ENCODE measurements at places on chromosomes 4 and X. TPM values are rescaled to one million over a fixed set of nuclear protein-coding genes. Genes with fewer than 3 reads are reported as not detected.

KLB gene
- not detected for total RNA-seq

DNA sequence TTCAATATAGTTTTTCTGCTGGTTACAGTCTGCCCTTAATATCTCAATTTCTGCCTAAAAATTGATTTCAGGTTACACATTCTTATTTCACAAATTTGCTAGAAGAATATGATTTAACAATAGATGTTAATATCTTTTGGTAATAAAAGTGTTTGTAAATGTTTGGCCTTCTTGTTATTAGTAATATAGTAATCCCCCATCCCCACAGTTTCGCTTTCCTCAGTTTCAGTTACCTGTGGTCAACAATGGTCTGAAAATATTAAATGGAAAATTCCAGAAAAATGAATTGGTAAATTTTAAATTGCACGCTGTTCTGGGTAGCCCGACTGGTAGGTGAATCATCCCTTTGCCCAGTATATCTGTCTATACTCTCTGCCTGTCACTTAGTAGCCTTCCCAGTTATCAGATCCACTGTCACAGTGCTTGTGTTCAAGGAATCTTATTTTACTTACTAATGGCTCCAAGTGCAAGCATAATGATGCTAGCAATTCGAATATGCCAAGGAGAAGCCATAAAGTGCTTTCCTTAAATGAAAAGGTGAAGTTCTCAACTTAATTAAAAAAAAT, 3.5 kb upstream of the BMP2K start:
- H3K36me3 ChIP-seq: no peaks in the 10 kb centered on the region
- peaks cover 8% of the 10 kb centered on the region for H3K4me1 ChIP-seq
- H3K27me3 ChIP-seq: no peaks in the 10 kb centered on the region
- no peak overlapping the region for H3K4me3 ChIP-seq

CHST7 gene
- 28.0 TPM for total RNA-seq

- H3K27me3 ChIP-seq: no peaks in the 10 kb centered on the region
- DNase-seq: no peak
- H3K4me1 ChIP-seq: no peaks in the 10 kb centered on the region
- H3K4me3 ChIP-seq: no peak overlapping the region
Measured at GRCh38 chr4:74449571-74450297, 4.8 kb downstream of the AREG start.

DNA sequence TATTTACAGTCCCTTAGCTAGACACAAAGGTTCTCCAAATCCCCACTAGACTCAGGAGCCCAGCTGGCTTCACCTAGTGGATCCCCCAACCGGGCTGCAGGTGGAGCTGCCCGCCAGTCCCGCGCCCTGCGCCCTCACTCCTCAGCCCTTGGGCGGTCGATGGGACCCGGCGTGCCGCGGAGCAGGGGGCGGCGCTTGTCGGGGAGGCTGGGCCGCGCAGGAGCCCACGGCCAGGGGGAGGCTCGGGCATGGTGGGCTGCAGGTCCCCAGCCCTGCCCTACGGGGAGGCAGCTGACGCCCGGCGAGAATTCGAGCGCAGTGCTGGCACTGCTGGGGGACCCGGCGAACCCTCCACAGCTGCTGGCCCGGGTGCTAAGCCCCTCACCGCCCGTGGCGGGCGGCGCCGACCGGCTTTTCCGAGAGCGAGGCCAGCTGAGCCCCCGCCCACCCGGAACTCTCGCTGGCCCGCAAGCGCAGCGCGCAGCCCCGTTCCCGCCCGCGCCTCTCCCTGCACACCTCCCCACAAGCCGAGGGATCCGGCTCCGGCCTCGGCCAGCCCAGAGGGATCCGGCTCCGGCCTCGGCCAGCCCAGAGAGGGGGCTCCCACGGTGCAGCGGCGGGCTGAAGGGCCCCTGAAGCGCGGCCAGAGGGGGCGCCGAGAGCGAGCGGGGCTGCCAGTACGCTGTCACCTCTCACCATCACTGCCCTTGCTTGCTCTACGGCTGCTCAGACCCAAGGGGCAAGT, 39.4 kb downstream of the WFS1 start:
- DNase-seq: no peak
- H3K27me3 ChIP-seq: no peaks in the 10 kb centered on the region
- no peaks in the 10 kb centered on the region for H3K36me3 ChIP-seq
- peaks cover 5% of the 10 kb centered on the region for H3K4me1 ChIP-seq
- no peak overlapping the region for H3K27ac ChIP-seq
- H3K4me3 ChIP-seq: peak overlapping the region; percentile 61

GRCh38 chrX:105527759-105528158, 294.6 kb upstream of the NRK start:
- no peak overlapping the region for H3K4me3 ChIP-seq
- H3K27me3 ChIP-seq: no peaks in the 10 kb centered on the region
- DNase-seq: no peak
- no peak overlapping the region for H3K27ac ChIP-seq
- no peaks in the 10 kb centered on the region for H3K4me1 ChIP-seq

GRCh38 chr4:67546004-67546356, 677 bp upstream of the CENPC start:
- H3K36me3 ChIP-seq: peaks cover 3% of the 10 kb centered on the region
- H3K27ac ChIP-seq: peak overlapping the region; percentile 71
- no peaks in the 10 kb centered on the region for H3K27me3 ChIP-seq

DNA sequence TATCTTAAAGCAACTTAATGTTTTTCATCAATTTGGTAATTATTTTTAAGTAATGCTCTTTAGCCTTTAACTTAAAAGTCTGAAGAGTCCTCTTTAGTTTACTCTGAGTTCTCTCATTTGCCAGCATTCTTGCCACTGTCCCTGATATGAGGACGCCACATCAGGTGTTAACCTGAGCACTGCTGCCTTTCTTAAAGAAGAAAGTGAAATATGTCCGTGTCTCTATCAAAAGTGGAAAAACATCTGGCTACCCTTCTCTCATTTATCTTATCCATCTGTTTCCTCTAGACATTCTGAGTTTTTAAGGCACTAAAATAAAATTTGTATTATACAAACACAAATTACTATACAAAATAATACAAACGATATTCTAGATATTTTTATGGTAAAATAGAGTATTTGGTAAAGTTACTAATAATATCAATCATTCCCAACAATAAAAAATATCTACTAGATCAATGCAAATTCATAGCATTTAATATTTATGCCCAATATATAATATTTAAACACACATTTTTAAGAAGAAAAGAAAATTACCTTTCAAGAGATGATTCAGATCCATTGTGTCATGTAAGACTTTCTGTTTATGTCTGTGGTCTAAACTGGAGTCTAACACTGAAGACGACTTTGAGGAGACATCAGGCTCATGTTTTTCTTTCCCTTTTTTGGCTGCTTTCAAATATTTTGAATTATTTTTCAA, 14.0 kb downstream of the CFAP97 start:
- peaks cover 6% of the 10 kb centered on the region for H3K36me3 ChIP-seq
- DNase-seq: no peak
- H3K4me1 ChIP-seq: peaks cover 6% of the 10 kb centered on the region
- H3K27me3 ChIP-seq: no peaks in the 10 kb centered on the region
- H3K27ac ChIP-seq: no peak overlapping the region
- no peak overlapping the region for H3K4me3 ChIP-seq

- H3K4me3 ChIP-seq: no peak overlapping the region
- no peaks in the 10 kb centered on the region for H3K4me1 ChIP-seq
- no peaks in the 10 kb centered on the region for H3K36me3 ChIP-seq
- no peaks in the 10 kb centered on the region for H3K27me3 ChIP-seq
- DNase-seq: no peak
Measured at GRCh38 chr4:142596121-142596520, 250.0 kb downstream of the INPP4B start.

ITIH6 gene
- not detected for total RNA-seq

NIPAL1 gene
- 2.4 TPM for total RNA-seq

MAGEB2 gene
- not detected for total RNA-seq

RPA4 gene
- total RNA-seq: 1.1 TPM

DNA sequence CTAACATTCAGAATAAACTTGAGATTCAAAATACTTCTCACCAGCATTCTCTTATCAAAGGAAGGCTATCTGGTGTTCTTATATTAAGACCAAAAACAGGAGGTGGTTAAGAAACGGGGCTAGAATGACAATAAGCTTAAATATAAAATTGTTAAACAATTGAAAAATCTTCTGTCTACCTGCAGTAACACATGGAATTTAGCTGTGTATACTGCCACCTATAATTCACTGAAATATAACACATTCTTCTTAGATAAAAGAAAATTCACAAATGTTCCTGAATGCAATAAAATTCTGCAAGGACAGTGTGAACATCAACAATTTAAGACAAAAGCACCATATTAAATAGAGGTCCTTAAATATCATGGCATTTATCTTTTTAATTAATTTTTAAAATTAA, 11.5 kb upstream of the PCDH10 start:
- no peaks in the 10 kb centered on the region for H3K27me3 ChIP-seq
- no peak overlapping the region for H3K4me3 ChIP-seq
- H3K36me3 ChIP-seq: no peaks in the 10 kb centered on the region
- no peak overlapping the region for H3K27ac ChIP-seq

TAF7L gene
- not detected for total RNA-seq

ADAM29 gene
- total RNA-seq: not detected

DNA sequence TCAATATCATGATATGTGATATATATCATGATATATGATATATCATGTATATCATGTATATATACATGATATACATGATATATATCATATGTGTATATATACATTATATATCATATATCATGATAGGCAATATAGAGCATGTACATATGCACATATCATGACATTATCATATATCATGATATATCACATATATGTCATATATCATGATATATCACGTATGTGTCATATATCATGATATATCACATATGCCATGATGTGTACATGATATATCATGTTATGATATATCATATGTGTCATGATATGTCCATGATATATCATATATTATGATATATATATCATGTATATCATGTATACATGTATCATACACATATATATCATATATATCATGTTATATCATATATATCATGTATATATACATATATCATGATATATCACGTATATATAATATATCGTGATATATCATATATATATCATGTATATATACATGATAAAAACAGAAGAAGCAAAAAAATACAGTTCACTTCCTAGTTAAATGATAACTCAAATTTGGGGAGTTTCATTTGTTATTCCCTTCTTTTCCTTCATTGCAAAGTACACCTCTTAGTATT, 670.1 kb upstream of the EPHA5 start:
- no peaks in the 10 kb centered on the region for H3K36me3 ChIP-seq
- no peak for DNase-seq
- no peaks in the 10 kb centered on the region for H3K27me3 ChIP-seq
- H3K4me1 ChIP-seq: no peaks in the 10 kb centered on the region
- H3K4me3 ChIP-seq: no peak overlapping the region

DNA sequence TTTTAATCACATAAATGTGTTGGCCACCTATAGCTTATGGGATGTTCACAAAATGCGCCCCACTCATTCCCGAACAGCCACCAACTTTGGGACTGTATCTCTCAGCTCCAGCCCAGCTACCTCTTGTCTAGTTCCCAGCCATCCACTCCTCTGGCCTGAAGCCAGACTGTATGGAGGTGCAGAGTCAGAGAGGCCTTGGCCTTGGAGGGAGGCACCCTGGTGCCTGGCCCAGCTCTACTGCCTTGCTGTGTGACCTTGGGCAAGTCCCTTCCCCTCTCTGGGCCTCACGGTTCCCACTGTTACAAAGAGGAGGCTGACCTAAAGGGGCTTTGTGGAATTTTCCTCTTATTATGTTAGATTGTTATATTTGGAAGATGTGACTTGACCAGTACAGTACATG, 13.9 kb downstream of the MAMLD1 start:
- no peaks in the 10 kb centered on the region for H3K27me3 ChIP-seq
- H3K27ac ChIP-seq: no peak overlapping the region
- H3K4me3 ChIP-seq: no peak overlapping the region
- H3K36me3 ChIP-seq: no peaks in the 10 kb centered on the region
- no peaks in the 10 kb centered on the region for H3K4me1 ChIP-seq

GRCh38 chr4:55545641-55546505, 836 bp downstream of the CLOCK start:
- H3K27me3 ChIP-seq: no peaks in the 10 kb centered on the region
- DNase-seq: peak; percentile 24
- H3K27ac ChIP-seq: peak overlapping the region; percentile 96

- no peaks in the 10 kb centered on the region for H3K27me3 ChIP-seq
- no peaks in the 10 kb centered on the region for H3K4me1 ChIP-seq
- no peak overlapping the region for H3K4me3 ChIP-seq
- H3K36me3 ChIP-seq: no peaks in the 10 kb centered on the region
- no peak overlapping the region for H3K27ac ChIP-seq
- no peak for DNase-seq
Measured at GRCh38 chrX:106936246-106936645, 16.0 kb downstream of the CLDN2 start.

- no peak for DNase-seq
- no peaks in the 10 kb centered on the region for H3K27me3 ChIP-seq
- peaks cover 32% of the 10 kb centered on the region for H3K4me1 ChIP-seq
- peak overlapping the region; percentile 9 for H3K27ac ChIP-seq
Measured at GRCh38 chr4:51895158-51895557, 52.2 kb downstream of the DCUN1D4 start.

PQBP1 gene
- 60.2 TPM for total RNA-seq

SMIM10 gene
- total RNA-seq: 14.6 TPM

GRCh38 chrX:27444093-27444908, 18.8 kb downstream of the PPP4R3C start:
- H3K27me3 ChIP-seq: no peaks in the 10 kb centered on the region
- DNase-seq: no peak
- no peaks in the 10 kb centered on the region for H3K4me1 ChIP-seq
- H3K36me3 ChIP-seq: no peaks in the 10 kb centered on the region
- no peak overlapping the region for H3K4me3 ChIP-seq
- H3K27ac ChIP-seq: no peak overlapping the region

HTN1 gene
- not detected for total RNA-seq

- no peaks in the 10 kb centered on the region for H3K36me3 ChIP-seq
- no peaks in the 10 kb centered on the region for H3K4me1 ChIP-seq
Measured at GRCh38 chr4:145307120-145307519, 126.7 kb upstream of the OTUD4 start.

CT55 gene
- not detected for total RNA-seq

DNA sequence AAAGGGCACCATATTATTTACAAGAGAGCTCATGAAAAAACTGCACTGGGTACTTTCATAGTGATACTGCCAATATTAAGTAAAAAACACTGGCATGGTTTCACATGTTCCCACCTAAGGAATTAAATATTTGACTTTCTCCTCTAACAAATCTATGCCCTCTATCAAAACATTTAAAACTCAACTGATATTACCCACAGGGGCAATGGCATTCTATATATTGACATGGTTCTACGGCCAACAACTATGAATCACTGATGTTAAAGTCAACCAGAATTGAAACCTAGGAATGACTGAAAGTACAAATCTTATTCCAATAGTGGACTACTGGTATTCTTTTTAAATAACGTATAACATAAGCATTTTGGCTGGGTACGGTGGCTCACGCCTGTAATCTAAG, 28.2 kb downstream of the PHKA2 start:
- DNase-seq: no peak
- H3K36me3 ChIP-seq: no peaks in the 10 kb centered on the region

- H3K4me1 ChIP-seq: peaks cover 6% of the 10 kb centered on the region
- no peaks in the 10 kb centered on the region for H3K36me3 ChIP-seq
- no peaks in the 10 kb centered on the region for H3K27me3 ChIP-seq
- DNase-seq: no peak
- no peak overlapping the region for H3K4me3 ChIP-seq
Measured at GRCh38 chr4:145879598-145879997, 59.0 kb downstream of the ZNF827 start.
